T-cell (primary cell): ENCODE measurements at places on chromosomes 13 and 19.

- no peak for DNase-seq
These were observed 569.7 kb upstream of the KLF12 start for GRCh38 chr13:74703855-74704387.

- no peak for DNase-seq
These were observed 92.9 kb upstream of the SGCG start for GRCh38 chr13:23087880-23088279.

DNA sequence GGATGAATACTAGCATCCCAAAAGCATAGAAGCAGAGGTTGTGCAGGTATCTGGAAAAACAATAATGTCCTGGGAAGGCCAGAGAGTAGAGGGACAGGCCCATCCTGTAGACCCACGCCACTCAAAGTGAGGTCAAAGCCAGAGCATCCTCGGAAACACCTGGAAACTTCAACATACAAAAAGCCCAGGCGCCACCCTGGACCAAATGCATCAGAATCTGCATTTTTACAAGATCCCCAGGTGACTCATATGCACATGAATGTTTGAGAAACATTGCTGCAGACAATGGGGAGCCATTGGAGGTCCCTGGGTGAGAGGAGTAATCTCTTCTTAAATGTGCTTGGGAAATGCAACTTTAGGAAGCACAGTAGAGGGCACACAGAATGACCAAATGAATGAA is 684.1 kb downstream of the DIAPH3 start:
- DNase-seq = no peak

DNA sequence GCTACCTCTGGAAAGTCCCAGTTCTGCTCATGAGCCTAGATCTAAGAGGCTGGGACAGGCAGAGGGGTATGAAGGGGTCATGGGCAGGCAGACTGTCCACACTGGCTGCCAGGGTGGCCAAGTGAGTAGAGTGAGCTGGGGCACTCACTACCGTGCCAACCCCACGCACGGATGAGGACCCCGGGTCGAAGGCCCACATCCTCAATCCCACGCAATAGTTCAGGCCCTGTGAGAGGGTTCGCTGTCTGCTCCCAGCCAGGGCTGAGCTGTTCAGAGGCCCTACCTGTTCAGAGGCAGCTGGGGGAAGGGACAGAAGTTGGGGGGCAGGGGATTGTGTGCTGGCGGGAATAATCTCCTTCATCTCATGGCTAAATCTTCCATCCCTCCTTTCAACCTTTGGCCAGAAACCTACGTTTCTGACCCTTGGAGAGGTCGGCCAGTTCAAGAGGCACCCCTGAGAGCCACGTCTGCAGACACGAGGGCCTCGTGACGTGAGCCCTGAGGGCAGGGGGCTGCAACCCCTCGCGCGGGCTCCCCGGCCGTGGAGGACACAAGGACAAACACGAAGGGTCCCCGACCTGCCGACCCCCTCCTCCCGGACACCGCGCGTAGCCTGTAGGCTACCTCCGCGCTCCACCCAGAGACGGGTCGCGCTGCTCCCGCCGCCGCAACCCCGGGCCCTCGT is 1.0 kb upstream of the RPS5 start:
- DNase-seq = no peak

DNA sequence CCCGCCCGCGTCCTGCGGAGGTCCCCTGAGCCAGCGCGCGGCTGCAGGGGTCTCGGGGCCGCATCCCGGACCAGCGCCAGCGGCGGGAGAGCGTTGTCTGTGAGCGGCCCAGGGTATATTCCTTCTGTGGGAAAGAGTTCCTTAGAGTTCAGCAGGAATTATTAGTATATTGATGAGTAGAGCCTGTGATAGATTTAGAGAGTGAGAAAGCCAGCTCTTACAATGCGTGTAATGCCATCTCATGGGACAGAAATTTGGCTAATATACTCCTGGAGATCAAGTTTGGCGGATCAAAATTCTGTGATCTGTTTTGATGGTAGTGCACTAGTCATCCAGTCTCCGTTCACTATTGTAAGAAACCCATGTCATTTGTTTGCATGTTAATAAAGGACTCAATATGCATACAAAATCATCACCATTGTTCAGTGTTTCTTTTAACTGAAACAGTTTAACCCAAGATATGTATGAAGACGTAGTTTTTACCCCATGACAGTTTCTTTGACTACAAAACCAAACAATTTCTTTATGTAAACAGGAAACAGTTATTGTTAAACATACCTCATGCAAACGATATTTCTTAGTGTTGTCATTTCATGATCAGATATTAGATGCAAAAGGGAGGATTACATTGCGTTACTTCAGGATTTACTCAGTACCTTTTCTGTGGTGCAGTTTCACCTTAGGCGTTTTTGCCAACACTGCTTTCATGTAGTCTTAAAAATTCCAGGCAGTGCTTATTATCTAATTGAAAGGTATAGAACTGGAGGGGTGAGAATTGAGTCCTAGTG is 9.9 kb downstream of the TNFRSF19 start:
- no peak for DNase-seq
